Stimulated activated CD8-positive, alpha-beta memory T cell treated with anti-CD3 and anti-CD28 coated beads, Interleukin-7, amount 100 ng/mL, for 48 hours (primary cell): ENCODE measurements at places on chromosomes 16 and 17.

DNA sequence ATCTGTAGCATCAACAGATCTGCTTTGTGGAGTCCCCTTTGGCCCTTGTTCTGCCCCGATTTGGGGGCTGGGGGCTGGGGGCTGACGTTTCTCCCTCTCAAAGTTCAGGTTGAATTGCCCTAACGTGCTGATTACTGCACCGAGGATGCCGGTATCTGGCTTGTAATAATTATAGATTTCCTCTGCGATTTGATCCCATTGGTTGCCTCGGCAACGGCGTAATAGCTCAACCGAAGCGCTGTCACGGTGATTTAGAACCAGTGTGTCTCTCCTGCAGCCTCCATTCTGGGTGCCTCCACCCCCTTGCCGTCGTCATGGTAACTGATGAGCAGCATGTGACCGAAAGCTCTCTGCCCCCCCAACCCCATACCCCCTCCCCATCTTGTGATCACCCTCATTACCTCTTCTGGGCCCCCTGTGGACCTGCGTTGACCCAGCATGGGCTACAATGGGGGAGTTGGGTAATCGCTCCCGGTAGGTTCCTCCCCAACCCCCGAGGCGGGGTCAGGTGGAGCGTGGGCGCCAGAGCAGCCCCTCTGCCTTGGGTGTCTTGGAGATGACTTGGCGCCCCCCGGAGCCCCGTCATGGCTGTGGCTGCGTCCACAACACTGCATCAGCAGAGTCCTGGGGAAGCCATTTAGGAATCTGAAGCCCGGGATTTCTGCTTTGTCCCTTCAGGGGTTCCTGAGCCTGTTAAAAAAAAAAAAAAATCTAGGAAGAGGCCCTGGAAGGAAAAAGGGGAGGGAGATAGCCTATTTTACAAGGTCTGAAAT, 38.4 kb downstream of the ABAT start:
- DNase-seq: no peak

- DNase-seq: no peak
Observed at GRCh38 chr17:16033729-16034349, 34.2 kb downstream of the TTC19 start.

GRCh38 chr16:87569601-87570571, 32.4 kb upstream of the JPH3 start:
- no peak for DNase-seq

GRCh38 chr17:66938656-66939055, 25.9 kb upstream of the CACNG4 start:
- no peak for DNase-seq

DNA sequence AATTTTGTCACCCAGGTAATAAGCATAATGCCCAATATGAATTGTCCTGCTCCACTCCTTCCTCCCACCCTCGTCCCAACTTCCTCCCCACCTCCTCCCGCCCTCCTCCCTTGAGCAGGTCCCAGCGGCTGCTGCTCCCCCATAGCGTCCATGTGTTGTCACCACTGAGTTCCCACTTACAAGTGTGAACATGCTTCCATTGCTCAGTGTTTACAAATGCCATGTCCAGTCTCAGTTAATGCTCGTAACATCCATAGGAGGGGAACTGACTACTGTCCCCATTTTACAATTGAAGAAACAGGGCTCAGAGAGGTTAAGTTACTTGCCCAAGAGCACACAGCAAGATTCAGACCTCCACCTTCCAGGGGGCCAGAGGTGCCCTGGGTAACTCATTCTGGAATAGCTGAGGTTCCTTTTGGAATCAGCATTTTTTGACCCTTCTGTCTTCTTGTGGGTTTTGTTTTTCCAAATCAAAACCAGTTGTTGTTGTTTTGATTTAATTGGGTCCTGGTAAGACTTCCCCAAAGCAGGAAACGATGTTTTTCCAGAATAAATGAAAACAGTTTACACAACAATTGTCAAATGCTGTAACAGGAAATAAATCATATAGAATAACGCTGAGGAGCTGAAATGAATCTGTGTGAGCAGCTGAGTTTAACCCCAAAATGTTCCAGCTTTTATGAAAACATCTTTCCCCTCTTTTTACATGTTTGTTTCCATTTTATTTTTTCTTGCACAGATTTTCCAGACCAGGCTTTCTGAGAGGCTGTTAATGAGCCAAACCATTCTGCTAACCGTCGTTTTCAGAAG, 73.9 kb downstream of the ZDHHC7 start:
- DNase-seq: no peak

- DNase-seq: no peak
Observed at GRCh38 chr17:3896108-3896967, 3.5 kb upstream of the CAMKK1 start.

GRCh38 chr16:9072806-9073341, 18.6 kb upstream of the HAPSTR1 start:
- DNase-seq: peak; percentile 60

DNA sequence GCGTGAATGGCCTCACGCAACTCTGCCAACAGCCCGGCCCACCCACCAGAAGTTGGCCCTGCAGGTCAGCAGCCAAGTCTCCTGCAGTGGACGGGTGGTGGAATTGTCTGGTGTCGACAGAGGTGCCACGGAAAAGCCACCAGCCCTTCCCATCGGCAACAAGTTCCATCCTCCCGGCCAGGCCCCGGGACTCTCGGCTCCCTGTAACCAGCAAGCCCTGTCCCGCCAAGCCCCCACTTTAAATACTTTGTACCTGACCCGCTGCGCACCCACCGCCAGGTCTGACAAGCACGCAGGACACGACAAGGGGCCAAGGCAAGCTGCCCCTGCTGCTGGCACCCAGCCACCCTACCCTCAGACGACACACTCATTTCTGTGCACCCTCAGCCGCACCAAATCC, 100.8 kb downstream of the RBFOX3 start:
- DNase-seq: no peak

- no peak for DNase-seq
Observed at GRCh38 chr17:61750656-61751055, 112.7 kb downstream of the BRIP1 start.

DNA sequence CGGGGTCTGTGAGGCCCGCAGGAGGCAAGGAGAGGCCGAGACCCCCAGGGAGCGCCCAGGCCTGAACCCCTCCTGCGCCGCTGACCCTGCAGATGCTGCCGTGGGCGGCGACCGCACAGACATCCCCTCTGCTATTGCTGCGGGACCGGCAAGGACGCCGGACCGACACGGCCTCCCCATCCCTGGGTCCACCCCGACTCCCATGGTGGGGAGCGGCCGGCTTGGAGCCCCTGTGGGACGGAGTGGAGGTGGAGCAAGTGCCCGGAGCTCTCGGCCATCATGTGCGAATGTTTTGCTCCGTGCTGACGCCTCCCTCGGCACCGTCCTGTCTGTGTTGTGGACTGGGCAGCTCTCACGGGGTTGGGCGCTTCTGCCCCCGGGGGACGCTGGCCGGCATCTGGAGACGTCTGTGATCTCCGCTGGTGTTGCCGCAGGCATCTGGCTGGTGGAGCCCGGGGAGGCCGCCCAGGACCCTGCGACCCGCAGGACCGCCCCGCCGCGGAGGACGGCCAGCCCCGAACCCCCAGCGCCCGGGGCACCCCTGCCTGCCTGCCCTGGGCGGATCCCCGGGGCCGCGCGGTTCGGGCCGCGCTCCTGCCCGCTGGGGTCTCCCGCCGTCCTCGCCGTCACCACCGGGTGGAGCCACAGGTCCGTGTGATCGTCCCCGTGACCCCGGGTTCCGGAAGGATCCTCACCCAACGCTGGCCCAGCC, 12.8 kb upstream of the GNG13 start:
- no peak for DNase-seq

DNA sequence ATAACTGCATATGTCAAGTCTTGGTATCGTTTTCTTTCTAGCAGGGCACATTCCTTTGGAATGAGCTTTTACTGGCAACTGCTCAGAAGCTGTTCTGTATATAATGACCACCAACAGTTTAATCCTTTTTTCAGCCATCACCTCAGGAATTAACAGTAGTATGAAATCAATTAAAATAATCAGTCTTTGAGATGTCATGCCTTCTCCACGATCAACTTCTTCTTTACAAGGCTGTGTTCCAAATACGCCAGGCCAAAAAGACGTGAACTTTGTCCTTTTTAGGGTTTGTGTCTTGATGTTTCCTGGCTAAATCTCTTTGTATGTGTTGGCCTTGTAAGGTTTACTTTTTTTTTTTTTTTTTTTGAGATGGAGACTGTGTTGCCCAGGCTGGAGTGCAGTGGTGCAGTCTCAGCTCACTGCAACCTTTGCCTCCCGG, 54.9 kb downstream of the ABCC1 start:
- no peak for DNase-seq

- no peak for DNase-seq
Observed at GRCh38 chr17:2075336-2076086, 20.6 kb downstream of the HIC1 start.

- no peak for DNase-seq
Observed at GRCh38 chr17:46151762-46152161, 41.5 kb downstream of the KANSL1 start.

GRCh38 chr17:28381141-28381825, 9.8 kb downstream of the SARM1 start:
- DNase-seq: no peak

- DNase-seq: no peak
Observed at GRCh38 chr16:83312718-83313245, 495.0 kb upstream of the HSBP1 start.

DNA sequence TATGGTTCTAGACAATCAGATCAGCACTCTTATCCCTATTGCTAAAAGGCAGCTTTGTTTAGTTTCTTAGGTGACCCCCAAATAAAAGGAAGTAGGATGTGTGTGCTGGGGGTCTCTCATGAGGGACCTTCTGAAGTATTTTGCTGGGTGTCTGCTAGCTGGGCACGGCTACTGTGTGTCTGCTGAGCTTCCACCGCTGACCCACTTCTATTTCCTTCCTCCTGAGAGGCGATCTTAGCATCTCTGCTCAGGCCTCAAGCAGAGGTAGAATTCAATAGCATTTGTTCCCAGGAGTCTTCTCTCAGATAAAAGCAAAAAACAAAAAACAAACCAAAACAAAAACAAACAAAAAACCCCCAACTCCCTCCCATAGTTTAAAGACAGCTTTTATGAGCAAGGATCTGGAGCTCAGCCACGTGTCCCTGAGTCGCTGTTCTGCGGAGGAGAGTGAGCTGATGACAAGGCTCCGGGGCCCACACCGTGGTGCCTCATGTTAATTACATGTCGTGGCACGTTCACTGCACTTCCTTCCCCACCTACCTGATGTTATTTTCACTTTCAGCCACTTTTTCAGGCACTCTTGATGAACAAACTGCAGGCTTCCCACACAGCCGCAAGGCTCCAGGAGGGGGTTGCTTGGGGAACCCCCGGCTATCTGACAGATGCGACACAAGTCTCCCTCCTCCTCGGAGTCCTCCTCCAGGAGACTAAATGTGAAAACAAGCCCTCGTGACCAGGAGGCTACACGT, 83.5 kb downstream of the MARCHF10 start:
- DNase-seq: peak; percentile 66

GRCh38 chr17:81688616-81689015, 4.8 kb downstream of the HGS start:
- no peak for DNase-seq

DNA sequence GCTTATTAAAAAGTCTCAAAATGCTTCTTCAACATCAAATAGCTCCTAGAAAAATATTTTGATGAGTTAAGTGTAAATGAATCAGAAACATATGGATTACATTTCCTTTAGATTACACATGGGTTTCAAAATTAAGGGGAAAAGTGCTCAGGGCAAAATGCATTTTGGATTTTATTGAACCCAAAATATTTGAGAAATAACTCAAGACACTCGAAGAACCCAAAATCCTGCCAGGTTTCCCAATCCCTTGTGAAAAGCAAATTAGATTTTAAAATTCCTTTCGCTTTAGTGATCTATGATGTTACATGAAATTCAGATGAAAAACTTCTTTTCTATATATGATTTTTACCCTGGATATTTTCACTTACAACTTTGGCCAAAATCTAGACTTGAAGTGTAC, 847.4 kb upstream of the SOX9 start:
- DNase-seq: no peak

GRCh38 chr17:81508639-81509206, 3.9 kb downstream of the ACTG1 start:
- no peak for DNase-seq

DNA sequence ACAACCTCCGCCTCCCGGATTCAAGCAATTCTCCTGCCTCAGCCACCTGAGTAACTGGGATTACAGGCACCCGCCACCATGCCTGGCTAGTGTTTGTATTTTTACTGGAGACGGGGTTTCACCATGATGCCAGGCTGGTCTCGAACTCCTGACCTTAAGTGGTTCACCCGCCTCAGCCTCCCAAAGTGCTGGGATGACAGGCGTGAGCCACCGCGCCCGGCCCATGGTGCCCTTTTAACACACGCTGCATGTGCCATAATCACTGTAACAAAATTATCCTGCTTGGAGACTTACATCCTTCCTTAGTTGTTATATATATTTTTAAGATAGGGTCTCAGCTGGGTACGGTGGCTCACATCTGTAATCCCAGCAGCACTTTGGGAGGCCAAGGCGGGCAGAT, 5.4 kb downstream of the CD7 start:
- DNase-seq: no peak

- no peak for DNase-seq
Observed at GRCh38 chr16:11788914-11789313, 8.1 kb downstream of the ZC3H7A start.

DNA sequence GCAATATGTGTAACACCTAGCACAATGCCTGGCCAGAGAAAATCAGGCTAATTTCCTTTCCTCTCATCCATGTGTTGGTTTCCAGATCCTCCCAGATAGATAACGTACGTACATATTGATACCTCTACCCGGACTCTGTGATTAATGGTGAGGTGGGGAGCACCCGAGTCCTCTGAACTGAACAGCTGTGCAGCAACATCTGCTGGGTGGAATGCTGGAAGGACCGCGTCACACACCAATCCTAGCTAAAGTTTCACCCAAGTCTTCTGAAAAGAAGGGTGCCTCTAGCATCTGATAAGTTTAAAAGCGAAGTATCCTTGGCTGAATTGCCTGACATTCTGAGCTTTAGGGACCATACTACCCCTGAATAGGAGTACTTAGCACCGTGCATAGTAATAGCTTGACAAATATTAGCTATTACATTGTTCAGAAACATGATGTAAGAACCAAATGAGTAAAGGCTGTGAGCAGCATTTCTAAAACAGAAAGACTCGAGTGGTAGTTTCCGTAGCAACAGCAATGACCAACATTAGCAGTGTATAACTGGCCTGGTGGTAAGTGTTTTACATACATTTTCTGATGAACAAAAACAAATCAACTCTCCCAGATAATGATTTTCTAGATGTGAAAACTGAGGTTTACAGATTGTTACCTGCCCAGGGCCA, 91.4 kb downstream of the SYCE1L start:
- no peak for DNase-seq

- DNase-seq: no peak
Observed at GRCh38 chr17:12328204-12328603, 307.5 kb downstream of the MAP2K4 start.
